ENCODE measurements at places on chromosomes 16 and 17.

DNA sequence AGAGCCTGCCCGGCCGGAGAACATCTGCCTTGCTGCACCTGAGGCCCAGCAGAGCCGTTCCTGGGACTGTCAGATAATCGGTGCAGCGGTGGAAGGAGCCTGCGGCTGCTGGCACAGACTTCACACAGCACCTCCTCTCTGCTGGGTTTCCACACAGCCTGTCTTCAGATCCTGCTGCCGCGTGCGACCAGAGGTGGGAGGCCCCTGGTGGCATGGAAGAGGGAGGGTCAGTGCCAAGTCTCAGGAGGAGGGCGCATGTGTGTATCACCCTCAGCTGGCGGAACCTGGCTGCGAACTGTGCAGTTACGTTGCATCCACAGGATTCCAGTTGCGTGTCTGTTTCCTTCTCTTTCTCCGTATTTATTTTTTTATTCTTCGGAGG is 3.3 kb downstream of the CDK5R1 start:
- no peak for DNase-seq

GRCh38 chr16:3007059-3007956 is 5.4 kb upstream of the CLDN9 start:
- DNase-seq = no peak

DNA sequence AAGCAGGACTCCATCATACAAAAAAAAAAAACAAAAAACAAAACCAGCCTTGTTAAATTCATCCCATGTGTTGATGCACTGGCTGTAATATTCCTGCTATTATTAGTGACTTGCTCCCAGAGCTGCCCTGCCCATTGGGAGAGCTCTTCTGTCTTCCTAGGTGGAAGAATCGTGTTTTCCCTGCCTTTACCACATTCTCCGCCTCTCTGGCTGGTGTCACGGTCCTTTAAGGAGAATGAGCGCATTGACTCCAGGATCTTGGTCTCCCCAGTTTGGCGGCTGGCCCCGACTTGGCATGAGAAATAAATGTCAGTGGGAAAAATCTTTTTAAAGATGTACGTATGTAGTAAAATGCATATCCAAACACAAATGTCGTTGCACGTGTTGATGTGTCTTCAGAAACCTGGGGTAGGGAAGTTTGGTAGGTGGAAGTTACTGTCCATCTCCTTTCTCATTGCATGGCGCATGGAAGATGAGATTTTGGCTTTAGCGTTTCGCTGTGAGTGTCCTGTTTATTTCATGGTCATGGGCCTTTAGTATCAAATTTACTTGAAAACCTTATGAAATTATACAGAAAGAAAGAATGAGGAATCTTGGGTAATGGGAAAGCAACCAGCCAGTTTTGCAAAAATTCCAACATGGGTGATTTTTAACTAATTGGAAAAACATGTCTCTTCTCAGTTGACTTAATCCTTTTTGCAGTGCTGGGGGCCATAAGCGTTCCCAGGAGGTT is 15.5 kb downstream of the RMI2 start:
- DNase-seq = no peak

DNA sequence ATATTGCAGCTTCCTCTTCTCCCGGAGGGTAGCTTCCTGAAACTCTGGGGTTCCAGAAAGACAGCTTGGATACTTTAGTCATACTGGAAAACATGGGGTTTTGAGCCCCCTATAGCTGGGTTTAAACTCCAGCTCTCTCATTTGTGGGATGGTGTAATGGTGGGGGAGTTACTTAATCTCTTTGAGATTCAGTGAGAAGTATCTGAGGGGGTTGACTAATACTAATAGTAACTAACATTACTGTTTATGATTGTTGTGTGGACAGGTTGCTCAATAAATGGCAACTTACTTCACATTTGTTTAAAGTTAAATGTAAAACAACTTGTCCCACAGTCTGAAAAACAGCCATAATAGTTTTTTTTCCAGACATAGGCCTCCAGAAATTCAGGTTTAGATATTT is 5.1 kb upstream of the SUZ12 start:
- no peak for DNase-seq

- peak; percentile 59 for DNase-seq
Observed at GRCh38 chr17:15432807-15433611, 34.4 kb downstream of the CDRT4 start.

- DNase-seq = no peak
Observed at GRCh38 chr17:49108318-49108717, 24.3 kb upstream of the B4GALNT2 start.

GRCh38 chr16:84844049-84844350 is 24.2 kb downstream of the CRISPLD2 start:
- DNase-seq = no peak

DNA sequence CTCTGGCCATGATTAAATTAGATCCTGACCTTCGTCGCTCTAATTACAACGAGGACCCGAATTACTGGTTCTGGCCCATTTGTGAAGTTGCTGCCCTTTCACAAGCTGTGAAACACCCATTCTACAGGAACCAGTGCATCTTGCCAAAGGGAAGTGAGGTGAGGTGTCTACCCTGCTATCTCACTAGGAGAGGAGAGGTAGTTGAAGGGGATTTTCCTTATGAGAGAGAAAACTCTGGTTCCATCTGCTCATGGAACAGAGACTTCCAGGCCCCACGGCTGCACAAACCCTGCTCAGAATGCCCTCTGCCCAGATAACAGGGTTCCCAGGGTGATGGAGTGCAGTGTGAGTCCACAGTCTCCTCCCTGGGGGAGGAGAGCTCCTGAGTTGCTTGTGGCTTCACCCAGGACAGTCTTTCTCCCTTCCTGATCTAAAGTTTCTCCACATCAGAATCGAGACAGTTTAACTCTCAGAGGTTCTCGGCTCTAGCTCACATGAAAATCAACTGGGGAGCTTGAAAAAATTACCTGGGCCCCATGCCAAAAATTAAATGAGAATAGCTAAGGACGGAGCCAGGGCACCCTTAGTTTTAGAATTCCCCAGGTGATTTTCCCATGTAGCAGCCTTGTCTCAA is 7.8 kb upstream of the SSTR2 start:
- DNase-seq = no peak

GRCh38 chr17:44565866-44566443 is 8.7 kb downstream of the FZD2 start:
- no peak for DNase-seq

DNA sequence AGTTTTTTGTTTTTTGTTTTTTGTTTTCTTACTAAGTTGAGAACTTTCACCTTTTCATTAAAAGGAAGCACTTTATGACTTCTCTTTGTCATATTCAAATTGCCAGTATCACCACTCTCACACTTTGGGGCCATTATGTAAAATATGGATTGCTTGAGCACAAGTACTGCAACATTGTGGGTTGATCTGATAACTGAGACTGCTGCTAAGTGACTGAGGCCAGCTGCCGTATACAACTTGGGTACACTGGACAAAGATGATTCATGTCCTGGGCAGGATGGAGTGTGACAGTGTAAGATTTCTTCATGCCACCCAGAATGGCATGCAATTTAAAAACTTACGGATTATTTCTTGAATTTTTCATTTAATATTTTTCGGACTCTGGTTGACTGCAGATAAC is 7.8 kb downstream of the TTC19 start:
- no peak for DNase-seq

GRCh38 chr16:58624209-58624608 is 5.4 kb downstream of the CNOT1 start:
- no peak for DNase-seq

- no peak for DNase-seq
Observed at GRCh38 chr17:41518031-41518430, 659 bp downstream of the KRT15 start.

DNA sequence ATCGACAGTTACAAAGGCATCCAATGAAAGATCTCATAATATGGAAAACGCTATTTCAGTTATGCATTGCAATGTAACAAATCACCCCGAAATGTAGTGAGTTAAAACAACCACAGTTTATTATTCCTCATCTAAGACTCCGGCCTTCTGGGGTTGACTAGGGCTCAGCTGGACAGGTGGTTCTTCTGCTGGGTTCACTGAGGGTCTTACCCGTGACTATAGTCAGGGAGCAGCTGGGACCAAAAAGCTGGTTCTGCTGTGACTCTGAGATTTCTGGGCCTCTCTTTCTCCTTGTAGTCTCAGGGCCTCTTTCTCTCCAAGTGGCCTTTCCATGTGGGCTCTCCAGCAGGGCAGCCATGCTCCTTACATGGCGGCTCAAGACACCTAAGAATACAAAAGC is 196.0 kb downstream of the IRX3 start:
- no peak for DNase-seq

DNA sequence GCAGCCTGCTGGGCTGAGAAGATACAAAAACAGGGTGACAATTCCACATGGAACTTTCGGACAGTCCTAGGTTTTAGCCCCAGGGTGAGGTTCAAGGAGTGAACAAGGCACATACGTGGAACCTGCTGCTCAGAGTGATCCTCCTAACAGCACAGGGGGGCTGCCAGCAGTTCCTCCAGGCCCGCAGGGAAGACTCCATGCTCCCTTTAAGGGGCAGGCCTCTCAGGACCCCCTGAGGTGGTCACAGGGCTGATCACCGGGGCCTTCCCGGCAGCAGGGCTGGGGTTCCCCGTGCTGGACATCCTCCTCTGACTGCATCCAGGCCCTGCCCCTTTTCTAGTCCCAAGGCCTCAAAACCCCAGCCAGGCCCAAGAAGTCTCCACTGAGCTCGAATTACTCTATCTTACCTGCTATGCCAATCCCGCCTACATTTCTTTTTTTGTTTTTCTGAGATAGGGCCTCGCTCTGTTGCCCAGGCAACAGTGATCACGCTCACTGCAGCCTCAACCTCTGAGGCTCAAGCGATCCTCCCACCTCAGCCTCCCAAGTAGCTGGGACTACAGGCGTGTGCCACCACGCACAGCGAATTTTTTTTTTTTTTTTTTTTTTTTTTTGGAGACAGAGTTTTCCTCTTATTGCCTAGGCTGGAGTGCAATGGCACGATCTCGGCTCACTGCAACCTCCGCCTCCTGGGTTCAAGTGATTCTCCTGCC is 10.4 kb downstream of the CANT1 start:
- DNase-seq = no peak

DNA sequence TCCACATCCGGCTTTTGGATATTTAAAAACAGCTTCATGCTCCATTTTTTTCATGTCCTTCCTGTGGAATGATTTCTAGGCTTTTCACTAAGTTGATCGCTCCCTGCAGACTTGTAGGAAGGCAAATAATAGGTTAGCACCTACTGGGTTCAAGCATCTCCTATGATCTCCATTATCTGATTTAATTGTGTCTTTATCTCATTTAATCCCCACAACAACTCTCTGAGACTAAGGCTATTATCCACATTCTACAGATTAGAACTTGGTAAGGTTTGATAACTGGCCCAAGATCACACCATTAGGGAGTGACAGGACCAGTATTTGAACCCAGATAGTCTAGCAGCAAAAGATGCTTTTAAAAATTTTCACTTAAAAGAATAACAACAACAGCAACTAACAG is 46.2 kb upstream of the HOXB9 start:
- no peak for DNase-seq

GRCh38 chr17:44924107-44924544 is 8.8 kb upstream of the GFAP start:
- DNase-seq = no peak

DNA sequence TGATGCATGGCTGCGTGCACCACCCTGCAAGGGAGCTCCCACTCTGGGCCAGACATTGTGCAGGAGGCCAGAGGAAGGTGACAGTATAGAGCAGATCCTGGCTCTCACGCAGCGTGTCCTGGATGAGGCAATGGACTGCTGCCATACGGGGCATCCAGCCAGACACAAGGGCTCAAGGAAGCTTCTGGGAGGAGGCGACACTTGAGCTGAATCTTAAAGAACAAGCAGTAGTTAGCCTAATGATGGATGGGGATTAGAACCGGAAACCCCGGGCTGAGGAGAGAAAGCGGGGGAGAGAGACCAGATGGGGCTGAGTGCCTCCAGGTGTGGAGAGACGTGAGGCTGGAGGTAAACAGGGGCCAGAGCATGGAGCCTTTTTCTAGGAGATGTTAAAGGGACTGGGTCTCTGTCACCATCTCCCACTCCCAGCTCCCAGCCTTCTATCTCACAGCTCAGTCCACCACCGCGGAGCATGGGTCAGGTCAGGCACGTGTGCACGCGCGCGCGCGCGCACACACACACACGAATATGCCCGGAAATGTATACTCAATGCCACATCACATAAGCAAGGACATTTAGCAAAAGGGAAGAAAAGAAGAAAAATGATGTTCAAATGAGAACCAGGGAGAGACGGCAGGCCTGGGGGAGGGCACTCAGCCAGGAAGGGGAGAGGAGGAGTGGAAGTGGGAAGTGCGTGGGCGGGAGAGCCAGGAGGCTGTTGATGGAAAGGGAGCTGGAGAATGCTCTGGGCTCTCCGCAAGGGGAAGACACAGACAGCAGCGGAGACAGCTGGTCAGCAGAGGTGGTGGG is 46.3 kb downstream of the CCDC42 start:
- no peak for DNase-seq

DNA sequence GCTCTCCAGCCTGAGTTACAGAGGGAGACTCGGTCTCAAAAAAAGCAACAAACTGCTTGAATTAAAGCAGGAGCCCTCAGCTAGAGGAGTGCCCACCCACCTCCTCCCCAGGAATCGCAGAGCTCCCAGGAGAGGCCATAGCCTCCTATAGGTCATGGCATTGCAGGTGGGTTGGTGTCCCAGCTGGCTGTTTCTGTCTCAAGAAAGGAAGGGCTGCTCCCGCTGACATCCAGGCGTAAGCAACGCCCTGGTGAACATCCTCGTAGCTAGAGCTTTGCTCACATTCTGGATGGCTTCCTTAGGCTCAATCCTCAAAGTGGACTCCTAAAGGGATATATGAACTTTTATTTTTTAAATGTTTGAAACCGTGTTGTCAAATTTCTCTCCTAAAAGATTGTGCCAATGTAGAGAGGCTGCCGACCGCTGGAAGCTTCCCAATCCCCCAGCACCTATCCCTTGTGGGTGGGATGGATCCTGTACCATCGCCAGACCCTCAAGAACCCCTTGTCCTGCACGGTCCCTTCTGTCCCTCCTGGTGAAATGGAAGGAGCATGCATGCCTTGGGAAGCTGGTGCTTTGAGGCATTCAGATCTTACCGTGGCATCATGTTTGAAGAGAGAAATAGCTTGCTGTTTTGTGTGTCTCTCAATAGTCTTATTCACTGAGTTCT is 5.9 kb downstream of the NLRC5 start:
- no peak for DNase-seq

DNA sequence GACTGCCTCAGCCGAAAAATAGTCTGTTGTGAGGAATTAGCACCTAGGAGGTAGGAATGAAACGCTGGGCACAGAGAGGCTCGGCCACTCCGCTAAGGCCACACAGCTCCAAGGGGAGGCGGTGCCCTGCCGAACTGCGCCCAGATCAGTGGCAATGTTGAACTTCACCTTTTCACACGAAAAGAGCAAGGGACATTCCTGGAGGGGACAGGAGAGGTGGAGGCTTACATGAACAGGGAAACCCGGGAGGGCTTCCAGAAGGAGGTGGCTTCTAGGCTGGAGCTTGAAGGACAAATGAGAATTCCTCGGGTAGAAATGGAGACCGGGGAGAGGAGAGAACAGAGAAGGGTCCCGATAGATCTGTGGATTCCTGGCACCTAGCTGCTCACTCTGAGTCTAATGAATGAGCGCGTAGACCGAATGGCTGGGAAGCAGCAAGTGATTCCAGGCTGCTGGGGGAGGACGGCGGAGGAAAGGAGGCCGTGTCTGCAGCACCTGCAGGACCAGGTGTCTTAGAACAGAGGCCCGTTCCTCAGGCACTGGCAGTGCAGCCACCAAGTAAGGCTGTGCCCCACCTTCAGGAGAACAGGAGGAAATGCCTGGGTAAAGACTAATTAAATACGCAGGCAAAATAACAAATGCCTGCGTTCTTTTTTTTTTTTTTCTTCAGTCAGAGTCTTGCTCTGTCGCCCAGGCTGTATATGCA is 722 bp upstream of the SLC38A10 start:
- DNase-seq = no peak

- no peak for DNase-seq
Observed at GRCh38 chr16:82262244-82262643, 92.2 kb upstream of the MPHOSPH6 start.

All from AG09309 (cell line).